Uterus (tissue), 4 donors: ENCODE measurements at places on chromosomes 1 and 21.

DNA sequence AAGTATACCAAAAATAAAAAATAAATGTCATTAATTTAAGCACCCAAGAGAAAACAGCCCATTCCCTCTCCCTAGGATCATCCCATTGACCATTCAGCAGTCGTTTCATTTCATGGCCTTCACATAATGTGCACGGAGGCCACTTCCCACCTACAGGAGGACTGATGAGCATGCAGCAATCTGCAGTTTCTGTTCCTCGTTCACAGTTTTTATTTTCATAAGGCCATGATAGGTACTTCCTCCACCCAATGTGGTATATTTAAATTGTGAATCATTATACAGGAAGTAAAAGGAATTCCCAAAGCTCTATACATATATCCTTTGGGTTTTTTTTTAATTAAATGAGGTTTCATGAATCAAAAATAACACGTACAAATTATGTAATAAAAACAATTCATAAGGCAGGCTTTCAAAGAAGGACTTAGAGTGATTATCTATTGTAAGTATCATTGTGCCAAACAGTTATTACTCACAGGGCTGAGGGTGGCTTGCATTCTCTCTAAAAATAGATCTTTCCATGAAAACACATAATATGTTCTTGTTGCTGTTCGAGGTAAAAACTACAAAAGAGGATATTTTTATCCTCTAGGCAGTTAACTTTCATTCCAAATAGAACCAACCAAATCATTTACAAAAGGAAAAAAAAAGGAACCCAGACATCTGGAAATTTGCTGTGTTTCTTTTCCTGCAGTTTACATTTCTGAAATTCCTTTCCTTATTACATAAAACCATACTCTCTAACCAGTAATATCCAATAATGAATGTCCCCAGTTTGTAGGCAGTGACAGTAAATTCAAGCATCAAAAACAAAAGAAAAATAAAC, 27.5 kb upstream of the SLC44A3 start:
- DNase-seq, result no peak
- no peaks in the 10 kb centered on the region for H3K4me1 ChIP-seq
- no peaks in the 10 kb centered on the region for H3K36me3 ChIP-seq
- H3K27ac ChIP-seq, result peak overlapping the region; percentile 86
- no peaks in the 10 kb centered on the region for H3K27me3 ChIP-seq
- H3K4me3 ChIP-seq, result no peak overlapping the region

DNA sequence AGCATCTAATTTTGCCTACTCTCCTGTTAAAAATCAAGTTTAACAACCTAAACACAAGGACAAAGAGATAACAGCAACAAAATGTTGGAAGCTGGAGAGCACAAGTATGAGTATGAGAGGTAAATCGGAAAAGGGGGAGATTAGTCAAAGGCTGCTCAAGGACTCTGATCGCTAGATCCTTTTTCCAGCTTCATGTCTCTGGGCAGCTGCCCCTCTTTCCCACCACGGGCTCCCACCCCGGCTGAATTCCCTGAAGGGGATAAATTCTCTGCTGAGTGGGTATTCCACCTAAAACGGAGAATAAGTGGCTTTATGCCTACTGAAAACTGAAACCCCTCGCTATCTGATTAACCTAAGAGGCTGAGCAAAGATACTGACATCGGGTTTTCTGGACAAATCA, 696 bp upstream of the CTBS start:
- H3K36me3 ChIP-seq, result no peaks in the 10 kb centered on the region
- peaks cover 4% of the 10 kb centered on the region for H3K4me1 ChIP-seq
- DNase-seq, result no peak
- H3K27me3 ChIP-seq, result no peaks in the 10 kb centered on the region

GRCh38 chr1:60133848-60134247, 60.3 kb upstream of the C1orf87 start:
- H3K27ac ChIP-seq, result no peak overlapping the region
- no peak overlapping the region for H3K4me3 ChIP-seq
- H3K36me3 ChIP-seq, result no peaks in the 10 kb centered on the region
- no peak for DNase-seq
- H3K27me3 ChIP-seq, result no peaks in the 10 kb centered on the region
- no peaks in the 10 kb centered on the region for H3K4me1 ChIP-seq

DNA sequence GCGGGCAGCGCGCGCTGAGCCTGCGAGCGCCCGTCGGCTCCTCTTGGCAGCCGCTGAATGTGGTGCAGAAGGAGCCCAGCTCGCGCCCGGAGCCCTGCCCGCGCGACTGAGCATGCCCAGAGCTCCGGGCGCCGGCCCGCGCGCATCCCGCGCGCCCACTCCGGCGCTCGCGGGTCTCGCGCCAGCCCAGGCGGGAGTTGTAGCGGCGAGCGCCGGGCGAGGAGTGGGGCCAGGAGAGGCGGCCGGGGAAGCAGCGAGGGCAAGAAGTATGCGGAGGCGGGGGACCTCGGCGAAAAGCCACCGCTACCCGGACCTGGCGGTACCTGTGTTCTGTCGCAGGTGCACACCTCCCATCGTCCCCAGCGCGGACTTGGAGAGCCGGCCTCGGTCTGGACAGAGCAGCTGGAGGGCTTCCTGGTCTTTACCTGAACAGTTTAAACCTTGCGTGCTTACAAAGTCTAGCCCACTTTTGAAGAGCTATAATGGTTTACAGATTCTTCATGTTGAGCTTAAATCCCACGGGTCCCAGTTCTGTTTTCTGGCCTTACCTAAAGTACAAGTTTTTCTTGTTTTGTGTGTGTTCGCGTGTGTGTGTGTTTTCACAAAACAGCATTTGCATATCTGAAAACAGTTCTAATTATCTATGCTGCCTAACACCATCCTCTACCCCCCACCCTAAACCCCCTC, at the start of gene DDAH1:
Gene DDAH1, minus strand, starts transcription at position 61 of the 687 bp plus-strand sequence. CDS start 114 bp downstream, outside the sequence.
- no peaks in the 10 kb centered on the region for H3K36me3 ChIP-seq
- no peaks in the 10 kb centered on the region for H3K4me1 ChIP-seq
- no peaks in the 10 kb centered on the region for H3K27me3 ChIP-seq
- peak within 1 kb of the TSS; percentile 66 for H3K4me3 ChIP-seq

DNA sequence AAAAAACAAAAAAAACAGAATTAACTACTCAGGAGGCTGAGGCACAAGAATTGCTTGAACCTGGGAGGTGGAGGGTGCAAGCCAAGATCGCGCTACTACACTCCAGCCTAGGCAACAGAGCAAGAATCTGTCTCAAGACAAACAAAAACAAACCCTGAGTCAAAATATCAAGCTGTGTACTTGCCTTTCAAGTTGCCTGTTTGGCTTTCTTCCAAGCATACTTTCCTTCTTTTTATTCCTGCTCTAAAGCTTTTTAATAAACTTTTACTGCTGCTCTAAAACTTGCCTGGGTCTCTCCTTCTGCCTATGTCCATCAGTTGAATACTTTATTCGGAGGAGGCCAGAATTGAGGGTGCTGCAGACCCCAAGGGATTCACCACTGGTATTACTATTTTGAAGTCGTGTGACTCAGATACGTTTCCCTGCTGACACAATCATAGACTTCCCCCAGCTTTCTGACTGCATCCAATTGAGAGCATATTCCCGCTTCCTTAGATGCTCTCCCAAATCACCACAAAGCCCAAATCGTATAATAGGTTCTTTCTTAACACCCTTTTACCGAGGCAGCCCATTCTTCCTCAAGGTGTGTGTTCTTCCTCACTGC, 3.5 kb upstream of the ACBD6 start:
- H3K27ac ChIP-seq, result no peak overlapping the region
- no peak for DNase-seq
- H3K4me3 ChIP-seq, result no peak overlapping the region
- no peaks in the 10 kb centered on the region for H3K27me3 ChIP-seq
- no peaks in the 10 kb centered on the region for H3K4me1 ChIP-seq
- no peaks in the 10 kb centered on the region for H3K36me3 ChIP-seq

DNA sequence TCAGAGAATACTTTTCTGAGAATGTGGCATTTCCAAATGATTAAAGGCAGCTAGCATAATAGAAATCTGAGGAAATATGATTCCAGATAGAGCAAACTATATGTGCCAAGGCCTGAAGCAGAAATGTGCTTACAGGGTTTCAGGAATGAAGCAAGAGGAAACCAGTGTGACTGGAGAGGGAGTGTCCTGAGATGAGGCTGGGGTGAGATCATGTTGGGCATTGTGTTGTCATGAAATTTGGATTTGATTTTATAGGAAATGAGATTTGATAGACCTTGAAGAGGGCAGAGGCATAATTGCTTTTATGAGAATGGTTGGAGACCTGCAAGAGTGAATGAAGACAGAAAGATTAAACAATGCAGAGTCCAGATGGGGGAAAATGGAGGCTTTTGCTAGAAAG, 338.1 kb upstream of the SNX7 start:
- no peaks in the 10 kb centered on the region for H3K4me1 ChIP-seq
- H3K4me3 ChIP-seq, result no peak overlapping the region
- no peak for DNase-seq
- H3K27me3 ChIP-seq, result no peaks in the 10 kb centered on the region
